ENCODE measurements at places on chromosomes 3 and 15. TPM values are rescaled to one million over a fixed set of nuclear protein-coding genes. Genes with fewer than 3 reads are reported as not detected.
A peak's percentile ranks its signal among the peaks of the same experiment; 100 is the strongest.

DNA sequence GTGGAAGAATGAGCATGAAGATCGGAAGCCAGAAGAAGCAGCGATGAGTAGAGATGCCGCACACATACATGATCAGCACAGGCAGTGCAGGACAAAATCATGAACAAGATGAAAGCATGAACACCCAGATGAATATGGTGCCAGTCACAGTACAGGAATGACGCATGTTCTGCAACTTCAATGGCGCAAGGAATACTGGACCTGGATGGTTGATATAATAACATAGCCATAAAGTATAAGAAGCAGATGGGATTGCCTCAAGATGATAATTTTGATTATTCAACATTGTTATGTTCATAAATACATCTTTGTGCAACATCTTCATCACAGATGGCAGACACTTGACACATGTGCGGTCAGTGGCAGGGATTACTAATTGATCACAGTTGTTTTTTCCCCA is 59.7 kb upstream of the SLCO3A1 start:
- DNase-seq, result no peak

The TMEM207 gene
- total RNA-seq, result not detected

The GRAMD2A gene
- total RNA-seq, result 2.7 TPM

DNA sequence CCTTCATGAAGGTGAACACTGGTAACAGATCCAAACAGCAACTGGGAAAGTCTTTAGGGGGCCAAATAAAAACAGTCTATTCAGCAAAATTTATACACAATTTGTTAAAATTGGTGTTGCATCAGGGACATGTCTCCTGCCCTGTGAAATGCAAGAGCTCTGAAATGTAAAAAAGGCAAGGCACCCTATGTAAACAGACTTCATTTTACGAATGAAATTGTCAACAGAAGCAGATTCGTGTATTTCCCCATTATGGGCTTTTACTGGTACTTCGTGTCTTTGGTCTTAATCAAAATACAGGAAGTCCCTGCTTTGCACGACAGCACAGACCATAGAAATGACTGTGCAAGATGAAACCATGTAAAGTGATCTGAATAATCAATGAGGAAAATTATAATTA is 127.3 kb upstream of the THBS1 start:
- DNase-seq, result no peak

DNA sequence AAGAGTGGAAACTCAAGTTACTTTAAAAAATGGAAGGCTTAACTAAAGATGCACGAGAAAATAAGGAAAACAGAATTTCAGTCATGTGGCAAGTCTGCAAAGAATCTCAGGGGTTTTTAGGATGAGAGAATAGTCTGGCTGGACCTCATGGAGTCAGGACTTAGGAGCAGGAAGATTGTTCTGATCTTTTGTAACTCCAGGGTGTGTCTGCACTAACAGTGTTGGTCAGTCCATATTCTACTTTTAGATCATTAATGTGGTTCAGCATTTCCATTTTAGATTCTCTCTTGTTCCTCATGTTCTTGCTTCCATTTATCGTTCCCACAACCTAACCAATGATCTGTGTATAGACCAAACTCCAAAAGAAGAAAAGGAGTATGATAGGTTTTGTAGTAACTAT is 15.3 kb downstream of the TMEM108 start:
- DNase-seq, result no peak

- DNase-seq, result no peak
Observed at GRCh38 chr3:189685291-189685690, 54.1 kb downstream of the TP63 start.

The ACAN gene
- total RNA-seq, result 0.60 TPM

- no peak for DNase-seq
Observed at GRCh38 chr15:44883199-44883877, 73.1 kb upstream of the TERB2 start.

GRCh38 chr3:134654031-134654430 is 3.2 kb upstream of the KY start:
- DNase-seq, result no peak

The KY gene
- total RNA-seq, result 0.20 TPM

DNA sequence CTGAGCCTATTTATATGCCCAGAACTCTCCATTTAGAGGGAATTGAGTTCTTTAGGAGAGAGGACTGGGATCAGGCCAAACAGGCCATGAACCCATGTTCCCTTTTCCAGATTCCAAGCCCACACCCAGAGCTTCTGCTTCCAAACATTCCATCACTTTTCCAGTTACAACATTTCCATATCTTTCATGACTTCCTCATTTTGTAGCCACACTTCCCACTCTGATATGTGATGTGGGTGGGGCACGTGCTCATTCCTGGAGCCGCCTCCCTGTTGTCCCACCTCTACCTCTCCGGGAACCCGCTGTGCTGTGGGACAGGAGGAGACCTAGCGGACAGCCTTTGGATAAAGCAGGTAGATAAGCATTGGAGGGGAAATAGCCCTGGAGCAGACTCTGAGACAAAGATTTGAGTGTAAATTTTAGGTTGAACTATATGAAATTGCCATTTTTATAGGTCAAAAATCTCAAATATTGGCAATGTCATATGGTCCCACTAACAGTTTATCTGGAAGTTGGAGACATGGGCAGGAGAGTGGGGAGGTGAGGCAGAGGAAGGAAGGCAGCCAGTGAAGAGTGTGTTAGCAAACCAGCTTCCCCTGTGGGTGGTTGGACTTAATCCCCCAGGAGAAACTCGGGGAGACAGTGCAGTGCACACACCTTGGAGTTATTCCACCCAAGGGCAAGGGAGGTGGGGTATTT is 31.8 kb downstream of the CYP8B1 start:
- peak; percentile 43 for DNase-seq

- DNase-seq, result no peak
Observed at GRCh38 chr3:128667641-128668040, 17.0 kb upstream of the RPN1 start.

DNA sequence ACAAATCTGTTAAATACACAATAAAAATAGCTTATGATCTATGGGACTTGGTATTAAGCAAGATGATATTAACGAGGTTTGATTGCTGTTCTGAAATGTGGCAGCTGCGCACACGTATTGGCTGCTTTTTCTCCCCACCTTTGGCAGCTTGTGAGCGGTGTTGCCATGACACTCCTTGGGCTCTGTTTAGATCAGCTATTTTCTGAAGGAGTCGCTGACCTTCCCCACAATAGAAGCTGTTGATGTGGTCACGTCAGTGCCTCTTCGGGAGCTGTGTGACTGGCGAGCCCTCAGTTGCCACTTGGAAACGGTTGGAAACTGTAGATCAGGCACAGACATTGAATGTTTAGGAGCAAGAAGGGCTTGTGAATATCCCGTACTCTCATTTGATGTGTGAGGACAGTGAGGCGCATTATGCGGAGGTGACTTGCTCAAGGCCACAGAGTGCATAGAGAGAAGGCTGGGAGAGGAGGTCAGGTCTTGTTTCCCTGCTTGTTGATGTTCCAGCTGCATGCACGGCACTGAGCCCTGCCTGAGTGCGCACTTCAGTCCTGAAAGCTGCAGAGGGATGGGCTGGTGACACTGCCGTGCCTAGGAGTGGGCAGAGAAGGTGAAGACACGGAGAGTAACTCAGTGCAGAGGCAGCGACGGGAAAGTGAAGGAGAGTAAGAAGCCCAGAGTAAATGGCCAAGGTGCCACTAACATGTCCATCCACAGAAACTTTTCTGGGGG is 198.4 kb downstream of the LPP start:
- no peak for DNase-seq

DNA sequence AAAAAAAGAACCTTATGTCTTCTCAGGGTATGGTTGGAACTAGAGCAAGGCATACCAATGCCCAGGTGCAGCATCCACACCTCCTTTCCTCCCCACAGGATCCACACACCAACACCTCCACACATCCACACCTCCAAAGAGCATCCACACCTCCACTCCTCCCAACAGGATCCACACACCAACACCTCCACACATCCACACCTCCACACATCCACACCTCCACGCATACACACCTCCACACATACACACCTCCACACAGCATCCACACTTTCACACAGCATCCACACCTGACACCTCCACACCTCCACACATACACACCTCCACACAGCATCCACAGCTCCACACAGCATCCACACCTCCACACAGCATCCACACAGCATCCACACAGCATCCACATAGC is 5.3 kb downstream of the MESP1 start:
- DNase-seq, result no peak

GRCh38 chr3:12931273-12931905 is 90.0 kb upstream of the RPL32 start:
- DNase-seq, result no peak

DNA sequence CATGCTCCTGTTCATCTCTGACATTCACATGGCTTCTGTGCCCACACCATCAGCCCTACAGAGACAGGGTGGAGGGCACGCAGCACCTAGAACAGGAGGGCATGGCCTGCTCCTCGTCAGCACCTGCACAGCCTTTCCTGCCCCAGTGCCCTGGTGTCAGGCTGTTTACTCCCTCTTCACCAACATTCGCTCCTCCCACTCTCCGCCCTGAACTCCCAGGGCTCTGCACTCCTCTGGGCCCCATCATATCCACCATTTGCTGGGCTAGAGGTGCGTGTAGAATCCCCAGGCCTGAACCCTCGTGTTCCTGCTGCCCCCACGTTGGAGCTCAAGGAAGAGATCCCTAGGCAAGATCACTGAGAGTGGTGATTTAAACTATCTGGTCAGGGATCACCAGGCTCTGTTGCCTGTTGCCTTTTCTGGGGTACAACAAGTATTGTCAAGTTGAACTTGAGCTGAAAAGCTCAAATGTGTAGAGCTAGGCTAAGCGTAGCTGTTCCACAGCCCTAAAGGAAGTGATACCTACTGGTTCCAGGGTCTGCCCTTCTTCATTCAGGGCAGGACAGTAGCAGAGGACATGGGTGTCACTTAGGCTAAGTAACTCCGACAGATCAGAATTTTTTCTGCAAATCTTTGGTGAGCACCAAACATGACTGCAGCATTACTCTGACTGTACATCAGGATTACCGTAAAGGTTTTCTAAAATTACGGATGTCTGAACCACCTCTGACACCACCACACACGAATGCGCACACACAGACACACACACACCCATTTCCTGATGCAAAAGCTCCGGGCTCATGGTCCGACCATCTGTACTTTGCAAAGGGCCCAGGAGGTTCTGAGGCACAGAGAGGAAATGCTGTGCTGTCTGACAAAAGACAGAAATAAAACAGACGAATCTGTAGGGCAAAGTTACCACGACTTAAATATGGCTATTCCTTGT is 43.7 kb upstream of the GNB5 start:
- no peak for DNase-seq

The NPAP1 gene
- not detected for total RNA-seq

- DNase-seq, result peak; percentile 33
Observed at GRCh38 chr3:146177519-146177918, 16.5 kb upstream of the PLOD2 start.

DNA sequence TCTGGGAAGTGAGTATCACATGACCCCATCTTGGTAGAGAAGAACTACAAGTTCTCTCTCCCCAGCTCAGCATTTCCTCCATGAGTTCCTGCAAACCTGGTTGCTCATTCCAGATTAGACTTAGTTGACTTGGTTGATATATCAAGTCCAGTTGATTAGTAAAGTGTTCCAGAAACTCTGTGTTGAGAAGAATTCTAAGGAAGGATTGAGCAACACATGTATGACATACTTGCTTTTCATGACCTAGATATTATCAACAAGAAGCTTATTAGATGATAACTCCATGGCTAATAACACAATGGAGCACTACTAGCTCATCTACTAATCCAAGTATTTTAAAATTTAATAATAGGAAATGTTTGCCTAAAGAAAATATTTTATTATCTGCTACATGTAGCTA is 6.4 kb upstream of the EID1 start:
- no peak for DNase-seq

- DNase-seq, result no peak
Observed at GRCh38 chr3:191378142-191378812, 48.0 kb upstream of the UTS2B start.

GRCh38 chr3:156705761-156706616 is 31.6 kb downstream of the TIPARP start:
- no peak for DNase-seq

The KCNMB3 gene
- total RNA-seq, result 2.0 TPM

- DNase-seq, result no peak
Observed at GRCh38 chr15:26660241-26660640, 112.6 kb downstream of the GABRB3 start.

The NMNAT3 gene
- total RNA-seq, result 11.7 TPM

DNA sequence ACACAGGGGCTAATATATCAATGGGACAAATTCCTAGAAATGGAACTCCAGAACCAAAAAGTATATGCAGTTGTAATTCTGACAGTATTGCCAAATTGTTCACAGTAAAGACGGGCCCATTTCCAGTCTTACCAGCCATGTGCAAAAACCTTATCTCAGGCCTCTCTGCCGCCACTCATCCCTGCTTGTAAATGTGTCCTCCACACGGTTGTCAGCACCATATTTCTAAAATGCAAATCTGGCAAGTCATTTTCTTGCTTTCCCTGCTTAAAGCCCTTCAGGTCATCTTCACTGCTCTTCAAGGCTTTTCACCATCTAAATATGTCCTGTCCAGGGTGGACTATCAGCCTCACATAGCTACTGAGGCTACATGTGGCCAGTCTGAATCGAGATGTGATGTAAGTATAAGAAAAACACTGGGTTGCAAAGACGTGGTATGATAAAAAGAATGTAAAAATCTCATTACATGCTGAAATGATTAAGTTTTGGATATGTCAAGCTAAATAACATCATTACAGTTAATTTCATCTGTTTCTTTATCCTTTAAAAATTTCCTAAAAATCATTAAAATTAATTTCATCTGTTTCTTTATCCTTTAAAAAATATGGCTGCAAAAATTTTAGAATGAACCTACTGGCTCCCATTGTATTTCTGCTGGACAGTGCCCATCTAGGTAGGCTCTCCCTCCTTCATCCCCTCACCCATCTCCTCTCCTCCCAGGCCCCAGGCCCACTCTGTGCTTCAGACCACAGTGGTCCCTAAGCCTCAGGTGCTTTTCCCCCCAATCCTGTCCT is 980 bp downstream of the PARP9 start:
- DNase-seq, result no peak

- DNase-seq, result no peak
Observed at GRCh38 chr15:50945725-50946124, 37.2 kb downstream of the AP4E1 start.

- no peak for DNase-seq
Observed at GRCh38 chr3:49972656-49973055, 32.7 kb downstream of the RBM6 start.

DNA sequence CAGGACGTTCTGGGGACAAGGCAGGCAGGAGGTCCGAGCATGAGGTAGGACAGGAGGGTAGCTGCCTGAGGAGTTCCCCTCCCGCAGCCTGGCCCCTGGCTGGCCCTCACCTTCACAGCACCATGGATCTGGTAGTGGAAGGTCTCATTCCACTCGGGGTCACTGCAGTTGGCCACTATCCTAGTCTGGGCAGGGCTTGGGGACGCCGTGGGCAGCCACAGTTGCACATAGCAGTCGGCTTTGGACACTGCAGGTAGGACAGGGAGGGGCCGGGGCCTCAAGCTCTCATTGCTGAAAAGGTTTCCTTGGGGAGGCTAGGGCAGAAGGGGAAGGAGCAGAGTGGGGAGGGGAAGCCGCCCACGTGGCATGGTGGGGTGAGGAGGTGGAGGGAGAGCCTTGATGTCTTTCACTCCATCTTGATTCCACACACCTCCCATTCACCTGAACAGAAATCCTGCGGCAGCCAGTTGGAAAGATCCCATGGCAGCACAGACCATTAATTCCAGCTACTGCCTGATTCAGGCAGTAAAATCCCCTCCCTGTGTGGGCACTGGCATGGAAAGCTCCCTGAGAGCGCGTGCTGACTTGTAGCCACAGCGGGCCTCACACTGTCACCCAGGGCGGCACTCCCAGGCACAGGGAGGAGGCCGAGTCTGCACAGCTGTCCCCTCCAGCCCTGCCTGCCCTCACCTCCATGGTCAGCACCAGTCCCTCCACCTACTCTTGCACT is 2.1 kb downstream of the PLA2G4F start:
- no peak for DNase-seq

Data from tibial nerve (tissue), 4 donors.